ENCODE measurements at places on chromosomes 7 and 10. TPM values are rescaled to one million over a fixed set of nuclear protein-coding genes. Genes with fewer than 3 reads are reported as not detected.

Gene MMRN2
- 9.0 TPM for total RNA-seq

Gene LBX1
- total RNA-seq = not detected

Gene TRIP6
- total RNA-seq = 61.1 TPM

Gene TEX36
- total RNA-seq = not detected

Gene BLVRA
- total RNA-seq = 41.2 TPM

Gene NRCAM
- total RNA-seq = 10.9 TPM

Gene UTF1
- not detected for total RNA-seq

Gene SYT15
- total RNA-seq = 1.4 TPM

Gene OR2A5
- total RNA-seq = not detected

Gene NEUROD6
- not detected for total RNA-seq

Gene CPA5
- not detected for total RNA-seq

Gene PPP3CB
- 19.2 TPM for total RNA-seq

Gene BTAF1
- total RNA-seq = 18.0 TPM

Gene C10orf62
- 0.16 TPM for total RNA-seq

Gene DPCD
- 19.0 TPM for total RNA-seq

Gene CRTAC1
- total RNA-seq = 1.5 TPM

Gene HMX3
- not detected for total RNA-seq

Gene SMKR1
- total RNA-seq = not detected

Gene DNAJC12
- 0.16 TPM for total RNA-seq

Gene CLDN4
- 149 TPM for total RNA-seq

Gene AP1S1
- 60.4 TPM for total RNA-seq

Gene ACSL5
- 3.3 TPM for total RNA-seq

Gene CCDC172
- total RNA-seq = not detected

Gene CYP2E1
- 10.6 TPM for total RNA-seq

Gene SORCS1
- total RNA-seq = 0.12 TPM

Gene PILRB
- total RNA-seq = 15.0 TPM

Gene LIPK
- 3.3 TPM for total RNA-seq

Gene DDX50
- total RNA-seq = 25.2 TPM

Gene GATA3
- 0.76 TPM for total RNA-seq

Data from esophagus mucosa (tissue), 1 donor.